ENCODE measurements at places on chromosomes 1 and 21. TPM values are rescaled to one million over a fixed set of nuclear protein-coding genes. Genes with fewer than 3 reads are reported as not detected.

HORMAD1 gene
- not detected for total RNA-seq

TLR5 gene
- total RNA-seq: 0.23 TPM

MYOC gene
- not detected for total RNA-seq

OR6Y1 gene
- not detected for total RNA-seq

EXTL1 gene
- total RNA-seq: not detected

DEDD gene
- 42.4 TPM for total RNA-seq

F11R gene
- 8.6 TPM for total RNA-seq

ACKR1 gene
- 0.27 TPM for total RNA-seq

TENT5C gene
- 3.9 TPM for total RNA-seq

KIF21B gene
- 47.2 TPM for total RNA-seq
